ENCODE measurements at places on chromosomes 4 and X.

DNA sequence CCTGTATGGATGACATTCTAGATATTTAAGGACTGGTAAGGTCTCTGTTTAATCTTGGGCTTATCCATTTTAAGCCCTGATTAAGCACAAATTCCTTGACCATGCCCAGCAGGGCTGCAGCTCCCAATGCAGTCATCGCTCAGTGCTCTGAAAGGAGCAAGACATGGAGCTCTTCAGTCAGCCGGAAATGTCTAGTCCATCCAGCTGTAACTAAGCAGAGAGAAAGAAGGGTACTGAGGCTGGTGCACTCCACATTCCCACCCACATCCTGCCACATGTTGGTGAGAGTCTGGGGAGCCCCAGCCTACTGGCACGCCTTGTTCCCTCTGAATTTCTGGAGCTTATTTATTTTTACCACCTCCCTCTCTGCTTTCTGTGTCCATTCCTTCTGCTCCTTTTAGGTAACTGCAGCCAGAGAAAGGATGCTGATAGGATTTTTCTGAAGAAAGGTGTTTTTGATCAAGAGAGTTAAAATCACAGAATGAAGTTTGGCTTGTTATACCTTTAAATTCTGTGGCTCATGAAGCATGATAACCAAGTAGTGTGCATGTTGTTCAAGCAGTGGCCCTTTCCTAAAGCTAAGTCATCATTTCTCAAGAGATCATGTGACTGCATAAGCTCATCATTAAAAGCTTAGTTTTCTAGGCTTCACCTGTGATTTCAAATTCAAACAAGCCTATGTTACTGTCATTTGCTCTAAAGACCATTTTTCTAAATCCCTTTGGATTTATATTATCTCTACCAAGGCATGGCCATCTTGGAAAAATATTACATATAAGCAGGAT, 74.0 kb downstream of the GALNT7 start:
- DNase-seq, result no peak

- DNase-seq, result no peak
These were observed 20.5 kb upstream of the CBR4 start for GRCh38 chr4:169030562-169030982.

- no peak for DNase-seq
These were observed 5.3 kb downstream of the MCF2 start for GRCh38 chrX:139702658-139703057.

DNA sequence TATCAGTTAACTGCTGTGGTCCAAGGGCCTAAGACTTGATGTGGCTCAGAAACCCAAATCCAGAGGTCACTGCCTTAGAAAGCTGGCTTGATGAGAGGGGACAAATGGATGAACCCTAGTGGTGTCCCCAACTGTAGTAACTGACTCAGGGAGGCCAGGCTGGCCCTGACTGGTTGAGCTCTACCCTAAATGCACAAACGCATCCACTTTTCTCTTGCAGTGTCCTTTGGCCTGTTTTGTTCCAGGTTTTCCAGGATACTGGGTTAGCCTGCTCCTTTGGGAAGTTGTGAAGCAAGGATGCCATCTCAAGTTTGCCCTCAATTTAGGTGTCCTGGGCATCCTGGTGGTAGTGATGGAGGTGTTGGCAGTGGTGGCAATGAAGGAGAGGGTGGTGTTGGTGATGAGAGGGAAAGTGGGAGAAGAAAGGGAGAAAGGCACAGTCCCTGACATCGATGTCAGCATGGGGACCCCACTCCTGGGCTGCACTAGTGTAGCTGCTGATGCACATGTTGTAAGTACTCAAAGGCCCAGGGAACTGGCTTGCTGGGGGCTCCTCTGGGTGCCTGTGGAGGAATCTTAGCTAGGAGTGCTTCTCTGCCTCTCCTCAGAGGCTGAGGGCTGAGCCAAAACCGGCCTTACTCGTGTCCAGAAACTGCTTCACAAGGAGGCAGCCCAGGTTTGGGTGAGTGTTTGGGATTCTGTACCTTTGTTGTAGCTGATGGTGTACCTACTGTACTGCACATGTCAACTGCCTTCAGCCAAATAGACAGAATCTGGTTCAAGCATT, 2.9 kb upstream of the HAND2 start:
- no peak for DNase-seq
